ENCODE measurements at places on chromosomes 2 and 18.

GRCh38 chr2:223896833-223897311 is 48.3 kb downstream of the WDFY1 start:
- no peak for DNase-seq

GRCh38 chr2:60806988-60807681 is 51.1 kb downstream of the PAPOLG start:
- DNase-seq = peak; percentile 6

DNA sequence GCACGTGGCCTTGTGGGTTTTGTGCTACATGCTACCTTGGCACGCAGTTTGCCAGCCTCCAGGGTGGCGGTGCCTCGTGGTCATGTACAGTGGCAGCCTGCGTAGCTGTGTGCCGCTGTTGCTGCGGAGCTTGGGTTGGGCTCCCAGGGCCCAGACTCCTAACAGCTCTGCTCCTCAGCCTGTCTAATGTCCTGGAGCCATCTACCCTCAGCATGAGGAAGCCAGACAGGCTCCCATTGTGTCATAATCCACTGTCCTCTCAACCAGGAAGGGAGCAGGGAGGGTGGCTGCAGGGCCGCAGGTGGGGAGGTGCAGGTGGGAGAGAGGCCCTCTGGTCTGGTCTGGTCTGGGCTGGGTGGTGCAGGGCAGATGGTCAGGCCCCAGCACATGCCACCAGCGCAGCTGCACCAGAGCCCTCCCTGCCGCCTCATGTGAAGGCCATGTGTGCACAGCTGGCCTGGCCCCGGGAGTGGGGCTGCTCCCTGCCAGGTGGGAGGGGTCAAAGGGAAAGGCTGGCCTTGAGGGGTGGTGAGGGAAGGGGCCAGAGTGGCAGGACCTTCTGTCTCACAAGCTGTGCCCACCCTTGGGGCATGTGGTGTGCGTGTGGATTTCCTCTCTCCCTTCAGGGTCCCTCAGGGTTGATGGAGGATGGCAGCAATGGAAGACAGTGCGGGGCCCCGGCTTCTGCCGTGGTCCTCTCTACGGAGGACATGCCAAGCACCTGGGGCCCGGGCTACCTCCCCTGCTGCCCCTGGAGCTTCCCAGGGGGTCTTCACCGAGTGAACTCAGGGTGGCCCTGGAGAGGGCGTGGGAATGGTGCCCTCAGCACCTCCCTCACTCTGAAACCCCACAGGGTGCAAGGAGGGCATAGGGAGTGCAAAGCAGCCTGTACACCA is 4.8 kb downstream of the ATOH8 start:
- DNase-seq = no peak

DNA sequence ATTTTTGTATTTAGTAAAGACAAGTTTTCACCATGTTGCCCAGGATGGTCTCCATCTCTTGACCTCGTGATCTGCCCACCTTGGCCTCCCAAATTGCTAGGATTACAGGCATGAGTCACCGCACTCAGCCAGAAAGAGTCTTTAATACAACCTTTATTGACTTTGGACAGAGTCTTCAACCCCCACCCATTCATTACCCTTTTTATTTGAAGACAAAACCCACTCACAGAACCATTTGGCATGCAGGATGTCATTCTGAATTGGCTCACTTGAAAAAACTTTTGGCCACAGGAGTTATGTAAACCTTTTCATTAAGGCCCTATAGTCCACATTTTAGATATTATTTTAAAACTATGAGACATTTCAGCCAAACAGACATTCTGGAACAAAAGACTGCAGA is 217.9 kb upstream of the RND3 start:
- DNase-seq = no peak

DNA sequence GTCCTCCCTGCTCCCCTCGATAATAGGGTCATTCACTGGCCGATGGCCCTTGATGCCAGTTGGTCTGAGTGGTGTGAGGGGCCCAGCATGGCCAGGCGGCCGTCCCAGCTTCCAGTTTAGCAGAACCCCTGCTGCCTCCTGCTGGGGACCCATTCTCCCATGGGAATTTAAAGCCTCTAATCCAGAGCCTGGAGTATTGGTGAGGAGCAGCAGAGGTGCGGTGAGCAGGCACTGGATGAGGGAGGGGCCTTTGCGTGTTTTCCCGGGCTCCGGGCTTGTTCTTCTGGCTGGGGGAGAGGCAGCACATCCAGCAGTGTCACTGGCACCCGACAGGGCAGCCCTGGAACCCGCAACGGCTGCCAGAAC is 17.4 kb downstream of the KCNIP3 start:
- DNase-seq = no peak

DNA sequence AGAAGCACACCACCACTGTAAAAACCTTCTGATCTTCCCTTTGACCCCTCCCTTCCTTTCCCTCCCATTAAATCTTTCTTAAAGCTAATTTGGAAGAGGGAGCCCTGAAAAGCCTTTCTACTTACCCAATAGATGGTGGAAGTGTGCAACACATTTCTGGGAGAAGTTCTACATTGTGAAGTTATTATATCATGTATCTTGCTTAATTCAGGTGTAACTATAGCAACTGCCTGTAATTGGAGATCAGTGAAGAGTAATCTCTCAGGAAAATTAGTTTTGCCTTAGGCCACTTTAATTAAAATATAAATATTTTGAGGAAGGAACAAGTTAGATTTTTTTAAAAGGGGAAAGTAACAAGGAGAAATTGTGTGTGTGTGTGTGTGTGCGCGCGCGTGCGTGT is 266.0 kb downstream of the SH3BP4 start:
- DNase-seq = no peak

- DNase-seq = no peak
Measured at GRCh38 chr2:221423210-221423804, 148.8 kb downstream of the EPHA4 start.

GRCh38 chr2:26590508-26590907 is 50.7 kb downstream of the CIB4 start:
- DNase-seq = no peak

DNA sequence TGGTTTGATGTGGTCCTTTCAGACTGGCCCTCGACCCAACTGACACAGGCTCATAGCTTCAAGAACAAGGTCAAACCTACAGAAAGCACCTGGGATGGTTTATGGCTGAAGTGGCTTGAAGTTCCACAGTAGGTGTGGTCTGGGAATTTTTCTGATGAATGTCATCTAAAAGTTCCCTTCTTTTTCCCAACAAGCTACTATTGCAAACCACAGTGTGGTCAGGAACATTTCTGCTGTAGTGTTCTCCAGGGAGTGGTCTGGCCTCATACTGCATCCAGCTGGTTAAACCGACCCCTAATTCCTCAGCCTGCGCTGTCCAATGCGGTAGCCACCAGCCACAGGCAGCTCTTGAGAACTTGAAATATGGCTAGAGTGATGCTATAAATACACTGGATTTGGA is 92.7 kb downstream of the FAM124B start:
- no peak for DNase-seq

DNA sequence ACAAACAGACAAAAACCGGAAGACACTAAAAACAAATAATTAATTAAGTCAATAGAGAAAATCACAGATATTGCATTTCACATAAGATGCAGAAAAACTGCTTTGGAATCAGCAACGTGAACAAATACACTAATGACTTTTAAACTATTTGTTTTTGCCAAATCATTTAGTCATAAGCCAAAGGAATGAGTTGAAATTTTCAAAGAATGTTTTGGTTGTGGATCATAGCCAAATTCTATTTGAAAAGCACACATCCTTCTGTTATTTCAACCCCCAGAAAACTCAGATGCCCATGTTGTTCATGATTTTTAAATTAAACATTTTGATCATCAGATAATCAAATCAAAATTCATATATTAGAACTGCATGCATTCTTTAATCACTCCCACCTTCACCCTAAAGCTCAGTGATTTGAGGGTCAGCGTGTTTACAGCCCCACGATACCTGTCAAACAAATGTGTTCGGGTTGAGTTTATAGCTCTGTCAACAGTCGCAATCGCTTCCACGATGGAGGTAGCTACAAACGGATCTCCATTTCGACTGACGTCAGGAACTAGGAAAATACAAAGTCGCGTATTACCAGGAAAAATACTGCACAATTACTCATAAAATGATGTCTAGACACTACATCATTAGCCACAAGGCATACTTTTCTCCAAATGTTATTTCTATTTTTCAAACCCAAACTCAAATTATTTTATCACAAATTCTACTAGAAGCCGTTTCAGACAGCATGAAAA is 90.2 kb downstream of the PXDN start:
- no peak for DNase-seq

DNA sequence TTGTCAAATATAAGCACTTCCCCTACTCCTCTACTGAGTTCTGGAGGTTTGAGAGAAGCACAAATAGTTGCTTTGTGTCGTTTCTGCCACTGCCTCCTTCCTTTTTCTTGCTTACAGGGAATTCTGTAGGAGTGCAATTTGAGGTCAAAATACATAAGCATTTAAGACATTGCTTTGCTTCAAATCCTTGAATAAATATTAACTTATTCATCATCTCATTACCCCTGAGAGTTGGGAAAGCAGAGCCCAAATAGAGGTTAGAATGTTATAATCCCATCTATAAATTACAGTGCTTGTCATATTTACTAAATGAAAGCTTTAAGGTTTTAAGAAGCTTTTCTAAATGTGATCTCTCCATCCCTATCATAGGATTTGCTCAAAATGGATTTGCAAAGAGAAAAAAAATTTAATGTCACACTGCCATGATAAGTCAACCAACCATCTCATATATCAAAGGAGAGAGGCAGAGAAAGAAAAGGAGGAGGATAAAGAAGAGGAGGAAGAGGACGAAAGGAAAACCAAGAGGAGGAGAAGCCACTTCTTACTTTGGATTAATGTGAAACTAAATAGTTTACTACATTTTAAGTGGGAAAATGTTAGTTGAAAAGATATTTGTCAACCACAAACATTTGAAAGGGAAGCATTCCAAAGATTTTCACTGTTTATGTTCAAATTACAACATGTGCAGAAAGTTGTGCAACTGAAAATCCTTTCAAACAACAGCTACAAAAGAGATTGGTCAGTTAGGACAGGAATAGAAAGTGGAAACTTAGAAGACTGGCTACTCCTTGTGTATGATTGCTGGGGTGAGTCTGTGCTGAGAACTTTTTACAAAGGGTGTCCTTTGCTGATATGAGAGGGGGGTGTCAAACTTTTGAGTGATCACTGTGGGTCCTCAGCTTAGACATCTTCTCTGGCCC is 277.3 kb upstream of the FN1 start:
- DNase-seq = no peak

DNA sequence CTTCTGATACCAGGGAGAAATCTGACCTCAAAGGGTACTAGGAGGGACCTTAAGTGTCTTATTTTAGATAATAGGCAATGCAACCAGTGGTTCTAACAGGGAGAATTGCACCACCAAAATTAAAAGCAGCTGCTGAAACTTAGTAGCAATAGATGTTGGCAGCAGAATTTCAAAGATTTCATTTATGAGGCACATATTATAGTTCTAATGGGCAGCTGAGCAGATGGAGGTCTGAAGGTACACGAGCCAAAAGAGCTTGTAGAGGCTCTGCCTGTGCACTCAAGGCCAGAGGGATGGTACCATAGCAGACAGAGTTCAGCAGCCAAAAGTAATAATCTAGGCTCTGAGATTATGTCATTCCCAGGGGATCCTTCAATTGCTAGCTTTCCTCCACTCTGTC is 87.3 kb upstream of the NCKAP5 start:
- no peak for DNase-seq

DNA sequence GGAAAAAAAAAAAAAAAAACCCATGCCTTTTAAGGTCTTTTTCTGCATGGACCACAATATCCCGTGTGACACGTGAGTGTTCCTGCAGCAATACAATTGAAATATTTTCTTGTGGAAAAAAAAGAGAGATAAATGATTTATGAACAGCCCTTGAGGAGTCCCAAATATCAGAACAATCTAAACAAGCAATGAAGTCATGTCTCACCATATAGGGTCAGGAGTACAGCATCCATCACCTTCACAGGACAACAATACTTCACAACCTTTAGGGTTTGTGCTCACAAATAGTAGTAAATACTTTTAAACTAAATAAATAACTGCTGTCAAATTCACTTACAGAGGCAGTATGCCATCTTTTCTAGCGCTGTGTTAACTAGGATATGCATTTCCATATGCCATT is 87.9 kb downstream of the ZEB2 start:
- DNase-seq = no peak

DNA sequence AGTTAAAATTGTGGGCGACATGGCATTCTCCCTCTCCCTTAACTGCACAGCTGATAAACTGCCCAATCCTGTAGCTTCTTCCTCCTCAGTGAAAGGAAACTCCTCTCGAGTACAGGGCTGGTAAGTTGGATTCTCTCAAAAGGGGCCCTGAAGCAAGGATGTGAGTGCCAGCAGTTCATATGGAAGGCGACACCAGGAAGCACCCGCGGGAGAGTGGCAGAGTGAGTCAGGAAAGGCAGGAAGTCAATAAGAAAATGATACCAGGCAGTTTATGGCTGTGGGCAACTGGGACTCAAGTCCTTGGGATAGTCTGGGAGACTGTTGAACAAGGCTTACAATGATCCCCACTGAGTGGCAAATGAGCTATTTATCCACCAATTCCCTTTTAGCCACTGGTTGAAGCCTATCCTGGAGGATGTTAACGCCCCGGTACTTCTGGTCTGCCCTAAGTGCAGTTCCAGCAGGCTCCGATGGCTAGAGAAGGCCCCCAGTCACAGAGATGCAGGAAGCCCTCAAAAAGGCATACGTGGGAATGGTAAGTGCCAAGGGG is 34.8 kb downstream of the ABHD3 start:
- no peak for DNase-seq

- DNase-seq = no peak
Measured at GRCh38 chr18:69808399-69808798, 139.3 kb downstream of the CD226 start.

GRCh38 chr2:46615555-46615954 is 136.2 kb downstream of the TMEM247 start:
- DNase-seq = no peak

- DNase-seq = no peak
Measured at GRCh38 chr18:49170145-49170544, 219.4 kb upstream of the SMAD7 start.

- DNase-seq = no peak
Measured at GRCh38 chr2:188676010-188676400, 298.2 kb upstream of the COL3A1 start.

DNA sequence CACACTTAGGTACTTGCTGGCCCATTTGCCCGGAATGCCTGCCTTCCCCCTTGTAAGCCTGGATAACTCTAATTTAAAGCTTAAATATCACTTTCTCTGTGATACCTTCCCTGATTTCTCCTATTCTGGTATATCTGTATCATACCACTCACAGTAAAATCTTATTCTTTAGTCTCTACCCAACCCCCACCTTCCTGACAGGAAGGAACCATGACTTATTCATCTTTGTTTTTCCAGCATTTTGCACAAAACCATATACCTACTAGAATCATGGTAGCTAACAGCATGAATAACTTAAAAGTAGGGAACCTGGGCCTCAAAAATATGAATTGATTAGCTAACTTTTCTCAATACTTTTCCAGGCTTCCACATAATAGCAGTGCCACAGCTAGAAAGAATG is 111.5 kb downstream of the GFPT1 start:
- no peak for DNase-seq

DNA sequence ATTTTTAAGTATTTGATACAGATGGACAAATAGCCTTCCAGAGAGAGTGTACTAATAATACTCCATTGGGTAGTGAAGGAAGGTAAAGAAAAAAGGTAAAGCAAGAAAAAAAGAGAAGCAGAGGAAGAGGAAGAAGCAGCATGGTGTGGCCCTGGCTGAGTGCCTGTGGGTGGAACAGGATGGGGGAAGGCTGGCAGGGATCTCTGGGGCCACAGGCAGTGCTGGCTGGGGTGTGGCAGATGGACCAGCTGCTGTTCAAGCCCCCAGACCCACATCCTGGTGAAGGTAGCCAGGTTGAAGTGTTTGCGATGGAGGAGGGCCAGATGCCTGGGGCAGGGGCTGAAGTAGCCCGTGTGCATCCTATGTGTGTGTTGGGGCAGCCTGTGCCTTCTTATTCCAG is 79.0 kb downstream of the DYSF start:
- no peak for DNase-seq

- DNase-seq = no peak
Measured at GRCh38 chr2:6789559-6790138, 76.1 kb downstream of the CMPK2 start.
